PC-3 (cell line): ENCODE measurements at places on chromosomes 1 and 21. TPM values are rescaled to one million over a fixed set of nuclear protein-coding genes. Genes with fewer than 3 reads are reported as not detected.

DNA sequence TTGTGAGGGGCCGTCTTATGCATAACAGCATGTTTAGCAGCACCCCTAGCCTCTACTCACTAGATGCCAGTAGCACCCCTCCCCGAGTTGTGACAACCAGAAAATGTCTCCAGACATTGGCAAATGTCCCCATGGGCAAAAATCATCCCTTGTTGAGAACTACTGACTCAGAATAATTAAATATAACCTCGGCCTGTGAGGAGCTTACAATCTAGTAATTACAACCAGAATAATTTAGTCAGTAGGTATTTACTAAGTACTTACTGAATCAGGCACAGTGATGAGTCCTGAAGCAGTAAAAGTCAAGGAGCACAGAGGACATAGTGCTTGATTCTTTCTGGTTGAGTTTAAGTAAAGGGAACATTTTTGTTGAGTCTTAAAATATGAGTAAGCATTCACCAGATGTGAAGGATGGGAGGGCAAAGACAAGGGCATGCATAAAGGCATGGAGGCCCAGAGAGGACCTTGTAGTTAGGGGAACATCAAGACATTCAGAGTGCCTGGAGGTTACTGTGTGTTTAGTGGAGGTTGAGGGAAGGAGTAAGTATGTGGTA lies 44.1 kb upstream of the KCNQ4 start:
- DNase-seq, result no peak
- no peaks in the 10 kb centered on the region for H3K4me1 ChIP-seq
- H3K27ac ChIP-seq, result no peak overlapping the region
- H3K27me3 ChIP-seq, result no peaks in the 10 kb centered on the region

GRCh38 chr1:27338751-27339150 lies 3.1 kb upstream of the SYTL1 start:
- DNase-seq, result no peak
- H3K27me3 ChIP-seq, result no peaks in the 10 kb centered on the region
- no peak overlapping the region for H3K4me3 ChIP-seq
- H3K36me3 ChIP-seq, result peaks cover 16% of the 10 kb centered on the region; the same call in 1 of the 2 replicates
- peaks cover 35% of the 10 kb centered on the region for H3K4me1 ChIP-seq

- DNase-seq, result peak; percentile 57
- peak overlapping the region; percentile 86 for H3K4me3 ChIP-seq
- H3K27ac ChIP-seq, result peak overlapping the region; percentile 93
- no peaks in the 10 kb centered on the region for H3K27me3 ChIP-seq
These were observed 573 bp downstream of the KLHL21 start for GRCh38 chr1:6601923-6602668.

- no peaks in the 10 kb centered on the region for H3K27me3 ChIP-seq
- H3K27ac ChIP-seq, result 0 out of 2 replicates have a peak overlapping the region, but pooled peaks have one; percentile 23
- peak; percentile 58 for DNase-seq
- peaks cover 9% of the 10 kb centered on the region for H3K4me1 ChIP-seq
- H3K4me3 ChIP-seq, result no peak overlapping the region
These were observed 105.4 kb downstream of the CENPF start for GRCh38 chr1:214708321-214708955.

Gene MROH9
- not detected in 2 replicates for total RNA-seq

Gene TMOD4
- total RNA-seq, result 1.8 and 2.7 TPM in 2 replicates
